Activated CD8-positive, alpha-beta memory T cell treated with anti-CD3 and anti-CD28 coated beads for 48 hours (primary cell): ENCODE measurements at places on chromosomes 2 and 18.

DNA sequence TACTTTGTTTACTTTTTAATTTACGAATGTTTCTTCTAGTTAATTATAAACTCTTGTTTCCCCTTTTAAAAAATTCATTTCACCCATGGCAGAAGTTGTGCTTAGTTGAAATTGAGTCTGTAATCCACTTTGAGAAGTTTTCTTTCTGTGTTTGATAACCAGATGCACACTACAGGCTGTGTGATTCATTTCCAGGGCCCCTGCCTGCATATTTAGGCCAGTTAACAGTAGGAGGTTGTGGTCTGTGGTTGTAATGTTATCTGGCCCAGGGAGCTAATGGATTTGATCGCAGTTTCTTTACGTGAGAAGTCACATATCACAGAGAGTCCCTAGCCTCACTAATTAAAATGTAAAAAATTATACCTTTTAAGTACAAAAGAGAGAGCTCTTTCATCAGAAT is 3.3 kb downstream of the CDH7 start:
- DNase-seq: no peak

GRCh38 chr2:36322108-36322507 is 33.5 kb upstream of the CRIM1 start:
- DNase-seq: no peak

DNA sequence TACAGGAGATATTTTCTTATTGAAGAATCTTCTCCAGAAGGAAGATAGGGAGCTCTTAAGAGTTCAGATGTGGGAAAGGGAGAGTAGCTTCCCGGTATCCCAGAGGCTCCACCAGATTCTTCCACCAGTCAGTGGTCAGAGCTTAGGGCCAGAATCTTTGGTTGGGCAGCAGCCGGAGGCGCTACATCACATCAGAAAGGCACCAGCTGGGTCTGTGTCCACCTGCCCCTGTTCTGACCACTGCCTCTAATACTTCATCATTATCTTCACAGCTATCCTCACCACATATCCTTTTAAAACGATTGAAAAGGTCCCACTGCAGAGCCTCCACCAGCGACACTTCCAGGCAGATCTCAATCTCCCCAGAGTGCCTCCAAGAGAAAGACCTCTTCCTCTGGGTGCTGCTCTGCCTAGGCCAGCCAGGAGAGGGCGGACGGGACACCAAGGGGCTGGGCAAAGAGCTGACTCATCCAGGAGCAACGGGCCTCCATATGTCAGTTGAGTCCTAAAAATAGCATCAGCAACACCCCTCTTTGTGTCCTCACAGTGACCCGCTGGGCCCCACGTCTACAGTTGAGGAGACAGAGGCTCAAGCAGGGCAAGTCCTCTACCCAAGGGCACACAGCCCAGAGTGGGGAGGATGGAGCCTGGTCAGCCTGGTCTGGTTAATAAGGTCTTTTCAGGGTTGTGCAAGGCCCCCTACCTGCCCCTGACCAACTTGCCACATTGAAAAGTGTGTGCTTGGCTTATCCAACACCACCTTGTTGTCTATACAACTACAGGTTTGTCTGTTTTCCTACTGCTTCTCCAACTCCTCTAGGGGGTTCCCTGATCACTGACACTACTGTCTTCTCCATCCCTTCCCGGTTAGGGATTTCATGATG is 81.2 kb downstream of the ADD2 start:
- DNase-seq: no peak

DNA sequence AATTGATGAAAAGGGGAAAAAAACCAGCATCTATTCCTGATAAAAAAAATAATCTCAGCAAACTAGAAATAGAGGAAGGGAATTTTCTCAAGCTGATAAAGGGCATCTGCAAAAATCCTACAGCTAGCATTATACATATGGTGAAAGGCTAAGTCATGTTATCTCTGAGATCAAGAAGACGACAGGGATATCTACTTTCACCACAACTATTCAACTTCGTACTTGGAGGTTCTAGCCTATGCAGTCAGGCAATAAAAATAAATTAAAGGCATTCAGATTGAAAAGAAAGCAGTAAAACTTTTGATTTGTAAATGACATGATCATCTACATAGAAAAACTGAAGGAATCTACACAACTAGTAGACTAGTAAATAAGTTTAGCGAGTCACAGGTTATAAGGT is 58.2 kb downstream of the CAB39 start:
- no peak for DNase-seq

DNA sequence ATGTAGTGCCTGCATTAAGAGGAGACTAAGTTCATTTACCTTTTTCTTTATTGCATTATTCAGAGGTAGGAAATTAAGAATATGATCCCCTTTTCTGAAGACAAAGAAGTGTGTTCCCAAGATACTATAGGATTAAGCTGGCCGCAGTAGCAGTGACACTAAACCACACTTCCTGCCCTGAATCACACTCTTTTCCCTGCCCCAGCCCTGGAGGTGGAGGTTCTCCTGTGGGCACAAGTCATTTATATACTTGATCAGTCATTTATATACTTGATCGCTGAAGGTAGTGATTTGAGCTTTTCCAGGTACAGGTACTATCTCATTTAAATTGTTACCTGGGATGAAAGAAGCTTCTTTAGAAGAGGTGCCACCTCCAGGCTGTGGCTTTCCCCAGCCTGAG is 78.6 kb downstream of the ARMC9 start:
- DNase-seq: no peak

DNA sequence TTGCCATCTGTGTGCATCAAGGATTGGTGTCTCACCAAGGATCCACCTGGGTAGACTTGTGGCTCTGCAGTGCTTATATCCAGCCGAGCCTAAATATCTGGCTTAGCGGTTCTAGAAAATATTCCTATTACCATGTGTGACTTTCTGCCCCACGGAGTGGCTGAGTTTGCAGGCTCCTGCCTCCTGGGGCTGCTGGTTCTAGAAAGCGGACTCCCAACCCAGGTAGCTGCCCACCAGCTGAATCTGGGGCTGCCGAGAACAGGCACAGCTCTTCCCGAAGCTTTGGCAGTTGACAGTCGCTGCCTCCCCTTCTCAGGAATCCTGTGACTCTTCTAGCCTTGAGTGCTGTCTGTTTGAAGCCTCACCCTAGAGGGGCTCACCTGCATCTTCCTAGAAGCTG is 104.6 kb downstream of the TPGS2 start:
- no peak for DNase-seq

- no peak for DNase-seq
These were observed 66.5 kb downstream of the TCF7L1 start for GRCh38 chr2:85199698-85200097.

DNA sequence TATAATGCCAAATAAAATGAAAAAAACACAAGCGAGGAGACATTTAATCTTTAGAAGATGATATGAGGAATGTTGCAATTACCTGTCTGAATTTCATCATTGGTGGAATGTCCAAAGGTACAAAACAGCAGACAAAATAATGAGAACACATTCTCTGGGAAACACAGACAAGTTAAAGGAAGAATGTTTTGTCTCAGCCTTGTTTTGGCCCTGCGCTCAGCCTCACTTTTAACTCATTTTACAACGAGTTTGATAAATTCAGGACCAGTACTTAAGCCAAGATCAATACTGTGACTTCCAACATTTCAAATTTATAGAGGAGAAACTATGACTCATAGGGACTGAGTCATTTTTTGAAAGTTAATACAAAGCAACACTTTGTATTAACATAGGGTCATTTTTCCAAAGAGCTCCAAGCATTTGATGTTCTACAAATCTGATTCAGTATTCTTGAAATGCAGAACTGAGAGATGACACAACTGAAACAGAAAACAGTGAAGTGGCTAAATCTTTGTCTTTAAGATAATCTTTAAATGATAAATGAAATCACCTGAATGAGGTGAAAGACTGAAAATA is 833.2 kb upstream of the CHAC2 start:
- DNase-seq: no peak

DNA sequence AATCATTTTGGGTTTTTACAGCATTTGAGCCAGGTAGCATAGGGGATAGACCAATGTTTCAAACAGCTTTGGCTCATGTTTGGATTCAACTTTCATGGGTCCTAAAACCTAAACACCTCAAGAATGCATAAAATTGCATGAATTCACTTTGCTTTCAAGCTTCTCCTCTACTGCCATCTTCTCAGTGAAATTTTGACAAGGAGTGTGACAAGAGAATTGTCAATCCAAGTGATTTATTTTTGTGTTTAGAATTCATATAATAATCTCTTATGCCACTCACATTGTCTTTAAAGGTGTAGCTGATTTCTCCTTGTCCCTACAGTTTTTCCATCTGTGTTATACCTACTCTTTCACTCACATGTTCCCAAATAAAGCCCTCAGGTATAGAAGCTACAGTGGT is 264.8 kb upstream of the RND3 start:
- no peak for DNase-seq

DNA sequence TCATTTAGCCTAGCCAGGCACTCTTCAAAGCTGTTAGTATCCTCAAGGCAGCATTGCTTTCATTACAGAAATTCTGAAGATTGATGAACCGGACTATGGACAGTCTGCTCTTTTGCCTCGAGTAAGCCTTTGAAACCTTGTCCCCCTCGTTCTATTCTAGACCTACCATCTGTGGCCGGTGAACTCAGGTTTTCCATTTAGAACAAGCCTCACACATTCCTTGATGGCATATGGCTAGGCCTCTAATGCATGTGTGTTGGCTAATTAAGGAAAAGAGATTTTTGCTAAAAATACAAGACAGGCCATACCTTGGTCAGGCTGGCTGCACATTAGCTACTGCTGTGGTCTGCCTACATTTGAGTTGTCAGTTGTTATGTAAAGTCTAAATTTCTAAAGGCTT is 111.8 kb downstream of the CERS6 start:
- DNase-seq: no peak

GRCh38 chr2:151476287-151476686 is 66.6 kb downstream of the RIF1 start:
- DNase-seq: no peak

GRCh38 chr2:161981679-161982250 is 92.2 kb downstream of the DPP4 start:
- DNase-seq: no peak

- no peak for DNase-seq
These were observed 178.5 kb downstream of the TPGS2 start for GRCh38 chr18:36650266-36650665.

DNA sequence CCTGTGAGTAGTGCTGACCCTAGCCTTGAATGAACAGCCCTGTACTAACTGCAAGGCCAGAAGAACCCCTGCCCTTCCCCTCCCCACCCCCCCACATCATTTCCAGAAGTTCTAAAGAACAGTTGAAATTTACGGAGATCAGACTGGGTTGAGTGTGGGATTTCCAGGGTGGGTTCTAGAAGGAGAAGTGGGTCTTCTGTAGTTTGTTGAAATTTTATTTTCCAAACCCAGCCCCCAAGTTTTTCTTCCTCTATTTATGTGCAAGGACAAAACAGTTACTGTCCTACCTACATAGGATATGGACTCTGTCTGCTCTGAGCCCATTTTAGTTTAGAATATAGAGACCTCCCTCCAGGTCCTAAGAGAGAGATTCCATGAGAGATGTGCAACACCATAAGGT is 26.3 kb upstream of the CASP10 start:
- no peak for DNase-seq

GRCh38 chr2:178230396-178230795 is 36.1 kb downstream of the OSBPL6 start:
- DNase-seq: no peak

DNA sequence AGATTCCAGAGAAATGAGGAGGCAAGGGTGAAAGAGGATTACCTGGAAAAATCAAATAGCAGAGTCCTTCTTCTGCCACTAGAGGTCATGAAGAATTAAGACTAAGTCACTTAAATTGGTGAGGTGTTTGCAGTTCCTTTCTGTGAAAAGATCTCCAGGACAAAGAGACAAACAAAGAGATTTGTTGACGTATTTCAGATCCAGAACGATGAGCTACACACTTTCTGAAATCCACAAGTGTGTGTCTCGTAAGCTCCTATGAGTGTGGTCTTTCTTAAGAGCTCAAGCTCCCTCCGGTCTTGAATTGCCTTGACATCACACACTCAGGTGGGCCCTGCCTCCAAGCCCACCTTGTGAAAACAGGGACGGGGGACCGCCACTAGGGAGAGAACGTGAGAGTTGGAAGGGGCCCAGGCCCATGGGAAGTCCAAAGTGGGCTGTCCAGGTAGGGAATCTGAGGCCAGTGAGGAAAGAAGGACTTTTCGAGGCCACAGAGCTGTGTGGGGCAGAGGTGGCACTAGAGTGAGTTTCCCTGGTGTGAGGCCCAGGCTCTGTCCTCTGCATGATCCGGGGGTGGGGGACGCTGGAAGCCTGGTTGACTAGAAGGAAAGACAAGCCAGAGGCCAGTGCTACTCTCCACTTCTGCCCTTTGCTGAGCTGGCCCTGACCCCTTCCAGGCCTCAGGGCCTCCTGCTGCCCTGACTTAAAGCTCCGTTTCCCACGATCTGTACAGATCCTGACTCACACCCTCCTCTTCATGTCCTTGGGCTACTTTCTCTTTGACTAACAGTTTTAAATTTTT is 168.1 kb upstream of the NCK2 start:
- DNase-seq: no peak

DNA sequence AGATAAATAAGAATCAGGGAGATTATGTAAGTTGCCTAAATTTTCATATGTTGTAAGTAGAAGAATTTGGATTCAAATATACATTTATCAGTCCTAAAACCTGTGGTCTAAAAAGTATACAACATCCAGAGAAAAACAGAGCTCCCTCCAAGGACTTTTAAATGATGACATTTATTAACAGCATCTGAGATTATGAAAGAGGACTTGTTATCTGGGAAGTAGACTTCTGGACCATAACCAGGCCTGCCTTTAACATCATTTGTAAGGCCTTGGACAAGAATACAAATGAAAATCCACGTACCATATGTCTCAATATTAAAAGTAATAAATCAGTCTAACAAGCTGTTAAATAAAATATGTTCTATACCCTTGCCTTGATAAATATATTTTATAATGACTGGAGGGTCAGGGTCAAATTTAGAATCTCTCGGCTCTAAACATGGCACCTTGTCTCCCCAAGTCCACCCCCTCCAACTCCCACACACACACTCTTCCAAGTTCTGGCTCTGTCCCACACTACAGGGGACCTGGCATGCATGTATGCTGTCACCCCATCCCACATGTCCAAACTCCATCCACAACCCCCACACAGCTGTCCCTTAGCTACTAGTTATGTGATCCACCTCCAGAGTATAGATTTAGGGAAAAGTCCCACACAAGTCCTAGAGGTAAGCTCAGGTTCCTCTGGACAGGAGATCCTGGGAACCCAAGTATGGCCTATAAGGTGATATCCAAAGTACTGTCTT is 382.6 kb downstream of the CDH2 start:
- DNase-seq: no peak

DNA sequence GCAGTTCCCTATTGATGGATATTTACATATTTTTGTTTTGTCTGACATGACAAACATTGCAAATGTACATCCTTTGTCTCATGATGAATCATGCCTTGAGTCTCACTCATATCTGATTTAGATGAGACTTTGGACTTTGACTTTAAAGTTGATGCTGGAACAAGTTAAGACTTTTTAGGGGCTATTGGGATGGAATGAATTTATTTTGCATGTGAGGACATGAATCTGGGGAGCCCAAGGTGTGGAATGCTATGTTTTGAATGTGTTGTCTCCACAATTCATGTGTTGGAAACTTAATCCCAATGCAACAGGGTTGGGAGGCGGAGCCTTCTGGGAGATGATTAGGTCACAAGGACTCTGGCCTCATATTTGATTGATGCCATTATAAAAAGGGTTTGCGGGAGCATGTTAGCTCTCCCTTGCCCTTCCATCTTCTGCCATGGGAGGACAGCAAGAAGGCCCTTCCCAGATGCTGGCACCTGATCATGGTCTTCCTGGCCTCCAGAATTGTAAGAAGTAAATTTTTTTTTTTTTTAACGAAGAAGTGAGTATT is 29.1 kb upstream of the INO80D start:
- DNase-seq: no peak

- DNase-seq: no peak
These were observed 112.4 kb downstream of the CD8B2 start for GRCh38 chr2:106599540-106599939.

- DNase-seq: no peak
These were observed 590.9 kb upstream of the ZEB2 start for GRCh38 chr2:145110668-145111356.
